RWPE2 (cell line): ENCODE measurements at places on chromosomes 1 and 21.
A peak's percentile ranks its signal among the peaks of the same experiment; 100 is the strongest.

GRCh38 chr21:43593078-43593477 is 66.2 kb downstream of the HSF2BP start:
- H3K27me3 ChIP-seq, result no peaks in the 10 kb centered on the region
- peaks cover 52% of the 10 kb centered on the region for H3K36me3 ChIP-seq
- peak overlapping the region; percentile 100 for H3K27ac ChIP-seq
- no peak overlapping the region for H3K4me3 ChIP-seq
- DNase-seq, result no peak

- peak within 1 kb of the TSS; percentile 91 for H3K27ac ChIP-seq
- no peaks in the 10 kb centered on the region for H3K27me3 ChIP-seq
- DNase-seq, result peak; percentile 92
- H3K4me1 ChIP-seq, result peaks cover 6% of the 10 kb centered on the region
- H3K4me3 ChIP-seq, result peak within 1 kb of the TSS; percentile 82
Measured at GRCh38 chr1:27366411-27367159, at the start of gene MAP3K6. Gene MAP3K6, minus strand, starts transcription at chr1:27366961. Its CDS starts 364 bp downstream, at chr1:27366597.

GRCh38 chr1:62175568-62176179 is 19.0 kb upstream of the L1TD1 start:
- H3K4me1 ChIP-seq, result peaks cover 2% of the 10 kb centered on the region
- DNase-seq, result no peak
- H3K27ac ChIP-seq, result no peak overlapping the region
- no peak overlapping the region for H3K4me3 ChIP-seq
- H3K36me3 ChIP-seq, result no peaks in the 10 kb centered on the region

- no peaks in the 10 kb centered on the region for H3K27me3 ChIP-seq
- no peaks in the 10 kb centered on the region for H3K36me3 ChIP-seq
- no peaks in the 10 kb centered on the region for H3K4me1 ChIP-seq
- H3K27ac ChIP-seq, result no peak overlapping the region
- no peak for DNase-seq
Measured at GRCh38 chr1:172108161-172108893, 267.0 kb downstream of the DNM3 start.

DNA sequence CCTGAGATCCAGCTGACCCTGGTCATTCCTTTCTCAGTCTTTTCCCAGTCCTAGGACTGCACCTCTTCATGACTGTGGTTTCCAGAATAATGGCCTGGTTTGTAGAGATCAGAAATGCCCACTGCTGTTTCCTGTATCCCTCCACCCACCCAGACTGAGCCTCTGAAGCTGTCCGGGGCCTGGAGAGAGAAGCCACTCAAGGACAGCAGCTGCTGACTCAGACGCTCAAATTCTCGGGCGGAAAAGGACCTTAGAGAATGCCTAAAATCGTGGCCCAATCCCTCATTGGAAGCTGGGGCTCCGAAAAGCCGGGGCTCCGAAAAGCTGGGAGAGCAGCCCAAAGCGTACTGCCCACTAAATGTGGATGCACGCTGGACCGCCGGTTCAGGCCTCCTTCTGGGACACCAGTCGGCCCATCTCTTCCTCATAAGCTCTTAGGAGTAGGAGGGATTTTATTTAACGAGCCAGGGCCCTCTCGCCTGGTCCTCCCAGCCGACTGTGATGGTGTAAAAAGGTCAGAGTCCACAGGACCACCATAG is 7.8 kb upstream of the GPR61 start:
- H3K36me3 ChIP-seq, result no peaks in the 10 kb centered on the region
- H3K4me1 ChIP-seq, result no peaks in the 10 kb centered on the region
- H3K27me3 ChIP-seq, result no peaks in the 10 kb centered on the region
- no peak for DNase-seq
- H3K27ac ChIP-seq, result no peak overlapping the region

- H3K36me3 ChIP-seq, result 0 out of 2 replicates have a peak, but pooled peaks cover 3% of the 10 kb centered on the region
- no peak overlapping the region for H3K4me3 ChIP-seq
- DNase-seq, result no peak
- H3K27me3 ChIP-seq, result no peaks in the 10 kb centered on the region
Measured at GRCh38 chr21:42533963-42534355, 20.3 kb downstream of the SLC37A1 start.

DNA sequence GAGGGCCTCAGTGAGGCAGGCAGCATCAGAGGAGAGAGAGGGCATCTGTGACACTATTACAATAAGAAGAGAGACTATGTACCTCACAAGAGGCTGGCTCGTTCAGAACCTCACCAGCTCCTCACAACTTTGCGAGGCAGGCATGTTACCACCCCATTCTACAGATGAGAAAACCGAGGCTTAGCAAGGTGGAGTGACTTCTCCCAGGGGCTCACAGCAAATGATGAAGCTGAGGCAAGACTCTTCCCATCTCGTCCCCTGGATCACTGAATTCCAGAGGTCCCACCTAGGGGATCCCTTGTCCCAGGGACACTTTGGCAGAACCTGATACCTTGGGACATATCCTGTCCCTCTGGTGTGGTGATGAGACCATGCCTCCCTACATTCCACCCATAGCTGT is 64.4 kb downstream of the DISP3 start:
- H3K4me3 ChIP-seq, result no peak overlapping the region
- no peak overlapping the region for H3K27ac ChIP-seq
- no peaks in the 10 kb centered on the region for H3K4me1 ChIP-seq
- no peaks in the 10 kb centered on the region for H3K36me3 ChIP-seq
- peaks cover 12% of the 10 kb centered on the region for H3K27me3 ChIP-seq

DNA sequence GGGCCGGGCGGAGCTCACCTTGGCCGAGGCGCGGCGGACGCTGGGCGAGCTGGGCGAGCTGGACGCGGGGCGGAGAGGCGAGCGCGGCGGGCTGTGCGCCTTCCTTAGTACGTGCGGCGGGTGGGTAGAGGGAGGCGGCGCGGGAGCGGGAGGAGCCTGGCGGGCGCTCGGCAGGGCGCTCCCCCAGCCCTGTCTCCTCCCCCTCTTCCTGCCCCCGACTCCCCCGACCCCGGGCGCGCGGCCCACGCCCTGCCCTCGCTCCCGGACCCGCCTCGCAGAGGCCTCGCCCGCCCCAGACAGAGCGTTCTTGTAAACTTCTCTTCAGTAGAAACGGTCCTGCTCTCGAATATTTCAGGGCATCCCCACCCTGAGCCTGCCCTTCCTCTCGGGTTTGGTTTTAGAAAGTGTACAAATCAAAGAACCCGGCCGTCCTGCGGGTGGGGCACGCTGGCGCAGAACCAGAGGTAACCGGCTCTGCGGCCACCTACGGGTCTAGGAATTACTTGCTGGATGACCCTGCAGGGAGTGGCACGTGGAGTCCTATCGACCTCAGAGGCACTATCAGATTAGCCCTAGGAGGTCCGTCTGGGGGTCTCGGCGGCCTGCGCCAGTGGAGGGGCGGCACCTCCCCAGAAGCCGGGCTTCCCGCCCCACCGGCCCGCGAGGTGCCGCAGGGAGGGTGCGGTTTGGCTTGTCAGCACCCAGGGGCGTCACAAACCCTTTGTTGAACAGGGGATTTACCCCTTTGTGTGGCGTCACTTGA is at the start of gene S100A10:
TSS of gene S100A10 (minus strand) at position 126 of the 763 bp plus-strand sequence. CDS start 7,629 bp downstream, outside the sequence.
- no peaks in the 10 kb centered on the region for H3K27me3 ChIP-seq
- H3K36me3 ChIP-seq, result peaks cover 39% of the 10 kb centered on the region
- peaks cover 51% of the 10 kb centered on the region for H3K4me1 ChIP-seq
- peak; percentile 90 for DNase-seq
- H3K4me3 ChIP-seq, result peak within 1 kb of the TSS; percentile 94

DNA sequence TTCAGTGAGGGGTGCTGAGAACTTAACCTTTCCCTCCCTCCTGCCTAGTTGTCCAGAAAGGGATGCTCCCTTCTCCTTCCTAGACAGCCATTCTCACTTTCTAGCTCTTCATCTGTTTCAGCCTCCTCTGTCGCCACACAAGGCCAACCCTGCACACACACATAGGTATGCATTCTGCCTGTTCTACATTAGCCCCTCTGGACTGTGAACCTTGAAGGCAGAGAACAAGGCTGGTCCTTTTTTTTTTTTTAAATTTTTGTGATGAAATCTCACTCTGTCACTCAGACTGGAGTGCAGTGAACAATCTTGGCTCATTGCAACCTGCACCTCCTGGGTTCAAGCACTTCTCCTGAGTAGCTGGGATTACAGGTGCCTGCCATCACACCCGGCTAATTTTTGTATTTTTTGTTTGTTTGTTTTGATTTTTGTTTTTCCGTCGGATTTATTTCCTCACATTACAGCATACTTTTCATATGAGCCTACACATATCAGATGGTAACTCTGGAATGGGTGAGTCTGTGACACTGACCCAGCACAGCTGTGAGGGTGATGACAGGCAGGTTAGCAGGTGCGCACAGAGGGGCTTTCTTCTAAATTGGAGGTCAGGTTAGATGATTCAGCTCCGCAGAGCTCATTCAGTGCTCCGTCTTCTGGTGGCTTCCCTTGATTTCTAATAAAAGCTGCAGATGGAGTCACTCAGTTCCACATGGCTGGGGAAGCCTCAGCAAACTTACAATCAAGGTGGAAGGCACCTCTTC is 4.9 kb upstream of the AKR1A1 start:
- no peaks in the 10 kb centered on the region for H3K27me3 ChIP-seq
- peaks cover 2% of the 10 kb centered on the region for H3K4me1 ChIP-seq
- no peaks in the 10 kb centered on the region for H3K36me3 ChIP-seq
- H3K4me3 ChIP-seq, result no peak overlapping the region
- DNase-seq, result no peak

GRCh38 chr1:217253351-217253750 is 377.5 kb downstream of the GPATCH2 start:
- no peaks in the 10 kb centered on the region for H3K4me1 ChIP-seq
- H3K27me3 ChIP-seq, result no peaks in the 10 kb centered on the region
- H3K36me3 ChIP-seq, result no peaks in the 10 kb centered on the region
- no peak overlapping the region for H3K27ac ChIP-seq

- no peaks in the 10 kb centered on the region for H3K36me3 ChIP-seq
- H3K27me3 ChIP-seq, result no peaks in the 10 kb centered on the region
- no peaks in the 10 kb centered on the region for H3K4me1 ChIP-seq
- H3K27ac ChIP-seq, result no peak overlapping the region
- no peak overlapping the region for H3K4me3 ChIP-seq
- DNase-seq, result no peak
Measured at GRCh38 chr21:30391492-30392025, 4.3 kb upstream of the KRTAP13-1 start.

DNA sequence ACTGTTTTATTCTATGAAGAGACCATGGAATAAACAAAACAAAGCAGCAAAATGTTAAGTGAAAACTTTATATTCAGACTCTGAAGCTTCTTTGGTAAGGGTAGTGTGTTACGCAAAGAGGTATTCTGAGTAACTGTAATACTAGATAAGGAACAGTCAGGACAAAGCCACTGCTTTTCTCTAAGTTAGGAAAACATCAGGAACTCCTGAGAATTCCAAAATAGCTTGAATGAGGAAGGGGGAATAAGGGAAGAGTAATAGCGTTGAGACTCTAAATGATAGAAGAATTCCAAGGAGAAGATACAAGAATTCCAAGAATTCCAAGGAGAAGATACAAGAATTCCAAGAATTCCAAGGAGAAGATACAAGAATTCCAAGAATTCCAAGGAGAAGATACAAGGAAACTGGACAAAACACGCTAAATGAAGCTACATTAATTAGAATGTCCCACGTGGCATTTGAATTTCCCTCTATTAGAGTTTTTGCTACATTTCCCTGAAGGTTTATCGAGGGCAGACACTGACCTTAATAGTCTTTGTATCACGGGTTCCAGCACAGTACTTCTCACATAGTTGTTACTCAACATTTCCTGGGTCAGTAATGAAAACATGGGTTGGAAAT is 71.5 kb downstream of the SMYD3 start:
- H3K27me3 ChIP-seq, result no peaks in the 10 kb centered on the region
- no peak for DNase-seq
- H3K4me3 ChIP-seq, result no peak overlapping the region
- peaks cover 3% of the 10 kb centered on the region for H3K4me1 ChIP-seq

DNA sequence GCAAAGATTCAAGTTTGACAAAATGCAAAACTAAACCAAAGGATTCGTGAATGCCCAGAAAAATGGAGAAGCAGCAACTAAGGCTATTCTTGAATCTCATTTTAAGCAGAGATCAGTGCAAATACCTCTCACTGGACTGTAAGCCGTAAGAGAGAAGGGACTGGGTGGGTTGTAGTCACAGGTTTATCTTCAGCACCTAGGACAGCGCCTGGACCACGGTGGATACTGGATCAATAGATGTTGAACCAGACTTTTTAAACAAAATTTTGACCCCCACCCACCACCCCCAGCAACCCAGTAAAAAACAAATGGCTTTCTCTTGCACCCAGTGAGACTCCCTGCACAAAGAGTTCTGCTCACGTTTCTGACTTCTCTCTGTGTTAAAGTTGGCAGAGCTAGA is 347.1 kb downstream of the AJAP1 start:
- no peak overlapping the region for H3K4me3 ChIP-seq
- no peak for DNase-seq
- no peak overlapping the region for H3K27ac ChIP-seq
- H3K27me3 ChIP-seq, result no peaks in the 10 kb centered on the region

- H3K4me3 ChIP-seq, result no peak overlapping the region
- DNase-seq, result no peak
- H3K36me3 ChIP-seq, result no peaks in the 10 kb centered on the region
- no peaks in the 10 kb centered on the region for H3K27me3 ChIP-seq
- H3K27ac ChIP-seq, result no peak overlapping the region
- no peaks in the 10 kb centered on the region for H3K4me1 ChIP-seq
Measured at GRCh38 chr1:54518489-54518888, 29.5 kb upstream of the ACOT11 start.

DNA sequence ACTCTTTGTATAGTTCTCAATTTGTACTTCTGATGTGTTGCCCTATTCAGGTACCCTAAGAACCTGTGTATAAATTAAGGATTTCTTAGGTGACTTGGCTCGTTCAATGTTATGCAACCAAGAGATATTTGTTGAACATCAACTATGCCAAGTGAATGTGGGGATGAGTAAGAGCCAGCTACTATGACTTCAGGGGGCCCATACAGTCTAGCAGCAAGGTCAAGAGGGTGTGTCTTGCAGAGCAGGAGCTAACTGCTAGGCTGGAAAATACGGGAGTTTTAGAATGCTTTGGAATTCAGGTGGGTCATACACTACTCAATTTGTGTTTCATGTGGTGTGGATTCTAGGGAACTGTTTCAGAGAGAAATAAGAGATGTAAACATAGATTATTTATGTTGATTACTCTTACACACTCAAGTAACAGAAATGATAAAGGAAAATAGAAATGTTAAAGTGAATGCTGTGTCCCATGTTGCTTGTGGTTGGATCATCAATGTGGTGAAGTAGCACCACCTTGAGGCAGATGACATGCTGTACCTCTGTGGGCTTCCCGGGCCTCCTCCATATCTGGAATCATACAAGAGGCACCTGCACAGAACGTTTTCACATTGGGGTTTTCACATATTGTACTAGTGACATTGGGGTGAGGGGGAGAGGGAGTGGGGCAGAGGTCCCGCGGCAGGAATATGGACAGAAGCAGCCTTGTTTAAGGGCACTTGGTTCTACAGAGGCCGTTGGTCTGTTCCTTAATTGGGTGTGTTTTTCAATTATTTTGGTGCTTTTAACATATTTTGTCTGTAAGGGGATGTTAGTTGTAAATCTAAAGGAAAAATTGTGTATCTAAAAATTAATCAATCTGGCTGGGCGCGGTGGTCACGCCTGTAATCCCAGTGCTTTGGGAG is 12.4 kb downstream of the ARPC5 start:
- H3K27me3 ChIP-seq, result no peaks in the 10 kb centered on the region
- no peak overlapping the region for H3K4me3 ChIP-seq
- no peak for DNase-seq
- peaks cover 34% of the 10 kb centered on the region for H3K36me3 ChIP-seq
- H3K27ac ChIP-seq, result peak overlapping the region; percentile 22

GRCh38 chr1:210692796-210693195 is 364.1 kb downstream of the HHAT start:
- no peak overlapping the region for H3K4me3 ChIP-seq
- no peak for DNase-seq
- no peaks in the 10 kb centered on the region for H3K36me3 ChIP-seq
- H3K27me3 ChIP-seq, result no peaks in the 10 kb centered on the region
- H3K27ac ChIP-seq, result no peak overlapping the region

GRCh38 chr1:29800120-29800519 is 563.8 kb downstream of the PTPRU start:
- no peak for DNase-seq
- no peaks in the 10 kb centered on the region for H3K36me3 ChIP-seq
- no peak overlapping the region for H3K4me3 ChIP-seq
- peaks cover 13% of the 10 kb centered on the region for H3K4me1 ChIP-seq
- H3K27ac ChIP-seq, result no peak overlapping the region
